ENCODE measurements at places on chromosomes 3 and 15. TPM values are rescaled to one million over a fixed set of nuclear protein-coding genes. Genes with fewer than 3 reads are reported as not detected.

The LIPH gene
- polyA plus RNA-seq: 2.8 TPM

The CCR8 gene
- not detected for polyA plus RNA-seq

The FETUB gene
- polyA plus RNA-seq: not detected

The RTP1 gene
- not detected for polyA plus RNA-seq

- no peak for DNase-seq
These were observed 114.2 kb upstream of the THRB start for GRCh38 chr3:24608701-24609390.

DNA sequence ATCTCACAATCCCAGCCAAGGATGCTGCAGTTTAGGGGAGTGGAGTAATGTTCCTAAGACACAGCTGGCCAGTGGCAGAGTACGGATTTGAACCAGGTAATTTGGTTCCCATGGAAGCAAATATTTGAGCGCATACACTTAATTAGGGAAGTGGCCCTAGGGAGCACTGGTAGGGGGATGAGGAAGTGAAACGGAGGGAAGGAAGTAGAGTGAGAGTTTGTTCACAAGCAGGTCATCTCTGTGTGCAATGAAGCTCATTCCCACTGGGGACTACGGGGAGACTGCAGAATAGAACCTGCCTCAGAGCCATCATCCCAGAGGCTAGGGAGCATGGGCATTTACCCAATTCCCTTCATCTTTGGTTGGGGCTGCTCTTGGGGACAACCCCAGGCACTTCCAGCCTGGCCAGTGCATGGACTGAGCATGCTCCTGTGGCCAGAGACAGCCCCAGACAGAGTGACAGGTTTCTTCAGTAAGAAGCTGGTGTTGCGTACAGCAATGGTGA, 317.2 kb upstream of the PROK2 start:
- no peak for DNase-seq

- no peak for DNase-seq
These were observed 17.3 kb downstream of the FAM174B start for GRCh38 chr15:92638291-92638708.

GRCh38 chr3:78023257-78023656, 983.4 kb downstream of the ROBO2 start:
- DNase-seq: no peak

- no peak for DNase-seq
These were observed 48.5 kb downstream of the MBNL1 start for GRCh38 chr3:152317184-152317583.

DNA sequence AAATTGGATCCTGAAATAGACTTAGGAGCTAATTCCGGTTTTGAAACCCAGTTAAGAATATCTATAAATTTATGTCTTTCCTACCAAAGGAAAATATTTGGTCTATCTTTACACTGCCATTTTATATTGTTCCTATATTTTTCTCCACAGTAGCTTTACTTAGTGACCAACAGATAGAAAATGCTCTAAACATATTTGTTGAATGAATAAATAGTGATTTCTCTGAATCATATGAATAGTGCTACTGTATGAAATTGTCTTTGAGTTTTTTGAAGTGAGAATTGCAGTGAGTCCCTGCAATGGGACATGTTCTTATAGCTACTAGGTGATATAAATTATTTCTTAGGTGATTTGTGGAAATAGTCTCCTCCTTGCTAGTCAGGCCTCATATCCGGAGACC, 18.5 kb upstream of the EID1 start:
- DNase-seq: no peak

GRCh38 chr3:26989037-26989436, 366.5 kb downstream of the LRRC3B start:
- no peak for DNase-seq

DNA sequence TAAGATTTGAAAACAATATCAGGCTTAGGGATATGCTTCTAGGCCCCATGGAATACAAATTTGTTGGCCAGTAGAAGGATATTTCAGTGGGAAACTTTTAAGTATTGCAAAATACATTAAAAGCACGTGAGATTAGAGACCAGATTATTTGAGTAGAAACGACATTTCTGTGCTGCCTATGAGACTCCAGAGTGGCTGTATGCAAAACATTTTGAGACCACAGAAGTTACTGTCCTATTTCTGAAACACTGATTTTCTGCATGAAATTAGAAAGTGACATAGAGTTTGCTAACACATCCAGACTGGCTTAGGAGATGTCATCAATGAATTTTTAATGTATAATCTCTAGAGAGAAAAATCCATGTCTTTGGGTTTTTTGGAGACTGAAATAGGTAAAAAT, 99.8 kb downstream of the KCNH8 start:
- DNase-seq: no peak

GRCh38 chr15:53675832-53676231, 83.6 kb downstream of the WDR72 start:
- no peak for DNase-seq

GRCh38 chr3:17213102-17213501, 328.3 kb downstream of the PLCL2 start:
- no peak for DNase-seq

DNA sequence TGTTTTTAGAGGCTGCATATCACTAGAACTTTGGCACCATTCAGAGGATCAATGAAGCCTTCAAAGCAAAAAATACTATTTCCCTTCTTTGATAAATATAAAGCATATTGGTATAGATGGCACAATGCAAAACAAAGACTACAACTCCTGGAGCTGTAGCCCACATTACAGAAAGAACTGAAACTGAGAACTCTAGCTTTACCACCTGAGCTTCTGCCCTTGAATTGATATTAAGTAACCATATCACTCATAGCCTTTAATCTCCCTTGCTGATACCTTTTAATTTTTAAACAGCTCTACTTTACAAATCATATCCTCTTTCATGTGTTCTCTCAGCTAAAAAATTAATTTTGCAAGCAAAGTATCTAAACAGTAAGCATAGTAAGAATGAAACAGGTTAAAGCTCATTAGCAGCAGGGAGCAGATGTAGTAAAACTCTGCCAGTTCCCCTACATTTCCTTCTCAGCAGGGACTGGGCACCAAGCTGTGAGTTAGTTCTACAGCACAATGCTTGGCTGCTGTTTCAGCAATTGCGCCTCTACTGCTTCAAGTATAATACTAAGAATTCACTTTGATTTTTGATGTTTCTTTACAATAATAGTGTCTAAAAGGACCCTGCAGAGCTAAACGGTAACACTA, 97.9 kb upstream of the NANOGP8 start:
- DNase-seq: no peak

- no peak for DNase-seq
These were observed 444 bp upstream of the ABHD14A start for GRCh38 chr3:51974277-51974962.

GRCh38 chr3:66428733-66429132, 72.1 kb downstream of the LRIG1 start:
- no peak for DNase-seq
